ENCODE measurements at places on chromosomes 11 and 22.

DNA sequence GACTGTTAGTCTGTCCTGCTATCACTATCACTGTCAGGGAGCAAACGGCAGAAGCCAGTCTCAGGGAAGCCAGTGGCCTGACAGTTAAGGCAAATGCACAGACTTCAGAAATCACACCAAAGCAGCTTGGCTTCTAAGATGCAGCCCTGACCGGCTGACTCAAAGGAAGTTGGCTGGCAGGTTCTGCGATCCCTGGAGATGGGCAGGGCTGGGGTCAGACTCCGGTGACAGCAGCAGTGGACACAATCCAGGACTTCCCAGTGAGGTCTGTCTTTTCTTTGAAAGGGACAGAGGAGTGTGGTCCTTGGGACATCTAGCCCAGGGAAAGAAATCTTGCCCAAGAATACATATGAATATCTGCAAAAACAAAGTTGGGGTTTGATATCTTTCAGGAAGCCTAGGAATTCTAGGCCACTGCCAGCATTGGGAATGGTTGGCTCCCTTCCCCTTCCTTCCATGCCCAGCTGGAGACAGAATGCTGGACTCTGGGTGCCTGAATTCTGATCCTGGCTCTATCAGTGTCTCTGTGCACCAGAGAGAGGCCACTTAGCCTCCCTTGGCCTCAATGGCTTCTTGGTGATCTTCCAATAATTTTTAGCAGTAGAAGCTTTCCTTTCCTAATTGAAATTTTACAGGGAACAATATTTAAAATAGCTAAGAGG lies 108.9 kb downstream of the KIRREL3 start:
- no peak for DNase-seq

- DNase-seq = no peak
Measured at GRCh38 chr11:3964056-3964455, 108.6 kb downstream of the STIM1 start.

DNA sequence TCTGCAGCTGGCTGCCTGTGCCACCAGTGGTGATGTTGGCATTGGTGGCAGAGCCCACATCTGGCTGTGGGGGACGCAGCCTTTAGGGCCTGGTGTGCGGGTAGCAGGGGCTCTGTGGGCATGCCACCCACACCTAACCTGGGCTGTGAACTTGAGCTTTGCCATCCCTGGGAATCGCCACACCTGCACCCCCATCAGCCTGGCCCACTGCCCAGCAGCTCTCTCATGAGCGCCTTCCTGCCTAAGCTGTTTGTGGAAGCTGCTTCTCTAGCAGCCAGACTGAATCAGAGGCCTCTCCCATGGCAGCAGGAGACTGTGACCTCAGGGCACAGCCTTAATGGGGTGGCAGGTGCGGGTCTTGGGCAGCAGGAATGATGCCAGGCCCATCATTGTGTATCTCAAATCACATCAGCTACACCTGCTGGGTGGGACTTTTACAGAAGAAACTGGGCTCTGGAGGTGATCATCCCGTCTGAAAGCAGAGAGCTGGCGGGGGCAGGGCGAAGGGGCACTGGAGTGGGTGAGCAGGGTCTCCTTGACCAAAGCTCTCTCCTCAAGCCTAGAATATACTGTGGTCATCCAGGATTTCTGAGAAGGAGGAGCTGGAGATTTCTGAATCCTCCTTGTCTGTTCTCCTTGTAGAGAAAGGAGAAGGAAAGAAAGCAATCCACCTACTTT lies 17.8 kb upstream of the CARS1 start:
- DNase-seq = no peak

DNA sequence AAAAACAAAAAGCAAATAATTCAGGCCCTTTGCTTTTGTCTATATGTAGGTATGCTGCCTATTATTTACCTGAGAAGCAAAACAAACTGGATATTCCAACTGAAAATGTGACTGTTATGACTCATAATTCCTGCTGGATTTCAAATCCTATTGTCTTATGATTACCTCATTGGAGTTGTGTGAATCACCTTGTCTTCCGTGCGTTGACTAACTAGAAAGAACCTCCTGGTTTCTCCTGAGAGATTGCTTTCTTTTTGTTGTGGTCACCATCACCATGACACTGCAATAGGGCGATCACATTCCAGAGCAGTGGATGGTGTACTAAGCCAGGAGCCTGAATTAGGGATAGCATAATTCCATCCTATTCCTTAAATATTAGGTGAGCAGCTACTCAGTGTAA lies 23.0 kb upstream of the EXPH5 start:
- no peak for DNase-seq

- DNase-seq = no peak
Measured at GRCh38 chr11:107707215-107707671, 4.6 kb downstream of the SLN start.

DNA sequence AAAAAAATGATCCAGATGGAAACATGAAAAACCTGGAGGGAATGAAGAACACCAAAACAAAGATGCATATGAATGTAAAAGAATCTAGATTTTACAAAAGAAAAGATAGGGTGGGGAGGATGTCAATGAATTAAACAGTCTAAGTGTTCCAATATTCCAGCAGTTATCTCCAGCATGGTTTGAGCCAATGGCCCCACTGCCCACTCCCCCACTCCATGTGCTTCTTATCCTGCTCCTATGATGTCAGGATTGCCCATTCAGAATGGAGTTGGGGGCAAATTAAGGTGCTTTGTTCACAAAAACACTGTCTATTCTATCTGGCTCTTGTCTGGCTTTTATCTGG lies 1.2 kb upstream of the OR52K1 start:
- no peak for DNase-seq

DNA sequence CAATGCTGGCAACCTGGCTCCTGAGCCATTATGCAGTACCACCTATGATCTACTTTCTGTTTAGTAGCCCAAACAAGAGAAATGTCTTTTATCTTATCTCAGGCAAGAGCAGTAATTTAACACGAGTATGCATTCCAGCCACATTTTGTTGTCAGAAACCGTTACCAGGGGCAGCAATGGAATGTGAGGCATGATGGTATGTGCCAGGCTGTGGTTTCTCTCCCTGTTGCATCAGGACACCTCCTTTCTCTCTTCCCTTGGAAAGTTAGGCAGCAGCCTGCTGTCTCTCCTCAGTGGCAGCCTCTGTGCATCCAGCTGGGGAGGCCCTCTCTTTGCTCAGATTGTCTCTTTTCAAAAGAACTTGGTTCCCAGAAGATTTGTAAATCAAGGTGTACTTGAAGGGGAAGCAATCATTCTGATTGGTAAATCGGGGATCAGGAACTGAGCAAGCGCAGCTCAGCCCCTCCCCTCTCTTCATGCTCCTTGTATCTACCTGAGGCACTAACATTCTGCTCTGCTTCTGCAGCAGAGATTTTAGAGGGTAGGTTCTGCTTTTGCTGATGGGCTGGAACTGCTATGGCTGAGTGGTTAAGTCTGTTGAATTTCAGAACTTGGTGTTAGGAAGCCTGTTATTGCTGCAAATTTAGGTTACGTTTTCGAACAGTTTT lies 229.2 kb downstream of the ADAMTS15 start:
- DNase-seq = no peak

DNA sequence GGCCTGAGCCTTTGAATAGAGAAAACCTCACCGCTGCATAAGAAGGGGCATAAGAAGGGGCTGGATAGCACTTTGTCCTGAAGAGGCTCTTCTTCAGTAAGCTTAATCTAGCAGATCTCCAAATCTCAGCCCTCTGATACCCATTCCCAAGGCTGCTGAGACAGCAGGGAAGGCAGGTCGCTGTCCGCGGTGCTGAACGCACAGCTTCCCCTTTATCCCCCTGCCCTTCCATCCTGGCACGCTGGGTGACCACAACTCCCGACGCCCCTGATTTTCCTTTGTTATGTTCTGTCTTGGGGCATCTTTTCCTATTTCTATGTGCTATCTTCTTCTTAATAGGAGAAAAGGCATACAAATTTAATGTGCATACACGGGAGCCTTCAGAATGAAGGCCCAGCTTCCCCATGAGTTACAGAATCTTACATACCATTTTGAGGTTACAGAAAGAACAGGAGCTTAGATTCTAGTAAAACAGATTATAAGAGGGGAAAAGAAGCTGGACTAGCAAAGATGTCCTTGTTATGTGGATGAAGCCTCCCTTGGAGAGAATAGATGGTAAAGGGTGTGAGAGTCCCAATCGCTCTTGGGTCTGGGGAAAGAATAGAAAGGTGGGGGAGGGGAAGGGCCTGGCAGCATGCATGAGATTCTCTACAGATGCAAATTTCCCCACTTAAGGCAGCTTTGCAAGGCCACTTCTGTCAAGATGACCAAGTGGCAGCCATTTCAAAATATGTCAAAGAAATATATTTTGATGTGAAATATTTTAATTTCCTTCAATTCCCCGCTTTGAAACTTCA lies 5.7 kb upstream of the SULT4A1 start:
- peak; percentile 80 for DNase-seq

DNA sequence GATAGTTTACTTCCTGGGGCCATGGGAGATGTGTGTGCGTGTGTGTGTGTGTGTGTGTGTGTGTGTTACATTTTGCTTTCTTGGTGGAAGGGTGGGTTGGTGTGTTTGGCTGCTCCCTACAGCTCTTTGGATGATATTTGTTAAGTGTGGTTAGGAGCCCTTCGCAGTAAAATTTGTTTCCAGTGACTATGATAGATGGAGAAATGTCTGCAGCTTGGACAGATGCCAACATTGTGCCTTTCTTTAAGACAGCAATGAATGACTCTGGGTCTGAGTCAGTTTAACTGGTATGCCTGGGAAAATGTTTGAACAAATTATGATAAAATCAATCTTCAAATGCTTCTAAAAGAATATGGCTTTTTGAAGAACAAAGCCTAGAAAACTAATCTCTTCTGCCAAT lies 102.7 kb upstream of the TRPC6 start:
- no peak for DNase-seq

DNA sequence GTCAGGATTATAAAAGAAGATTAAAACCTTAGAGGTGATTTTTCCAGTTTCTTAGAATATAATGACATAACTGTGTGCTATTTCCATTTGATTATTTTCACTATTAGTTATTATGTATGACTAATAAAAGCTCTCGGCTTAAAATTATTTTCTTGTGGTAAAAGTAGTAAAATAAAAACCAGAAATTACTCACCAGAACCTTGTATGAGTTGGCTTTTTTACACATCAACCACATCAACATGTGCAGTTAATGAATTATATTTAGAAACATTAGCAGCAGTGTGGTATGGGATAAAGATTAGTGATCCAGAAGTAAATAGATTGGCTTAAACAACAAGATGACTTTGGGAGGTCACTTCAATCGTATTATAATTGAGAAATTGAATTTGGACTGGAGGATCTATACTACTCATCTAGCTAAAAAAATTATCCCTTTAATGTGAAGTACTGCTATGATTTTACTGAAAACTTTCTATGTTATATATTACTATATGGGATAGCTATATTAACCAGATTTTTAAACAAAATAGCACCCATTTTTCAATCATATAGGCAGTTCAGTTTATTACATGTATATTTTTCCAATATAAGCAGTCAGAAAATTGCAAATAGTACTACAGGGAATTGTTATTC lies 2.8 kb upstream of the BCO2 start:
- no peak for DNase-seq

DNA sequence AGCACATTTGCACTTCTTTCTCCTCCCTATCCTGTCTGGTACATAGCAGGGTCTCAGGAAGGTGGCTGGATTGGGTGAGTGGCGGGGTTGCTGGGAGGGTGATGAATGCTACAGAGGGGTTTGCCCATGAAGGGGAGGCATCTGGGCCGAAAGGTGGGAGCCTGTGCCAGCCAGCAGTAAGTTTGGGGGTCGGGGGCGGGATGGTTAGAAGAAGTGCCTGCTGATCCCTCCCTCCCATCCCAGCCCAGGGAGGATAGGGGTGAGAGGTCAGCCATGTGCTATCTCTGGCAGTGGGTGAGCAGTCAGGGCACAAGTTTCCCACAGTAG lies 2.8 kb downstream of the CD82 start:
- no peak for DNase-seq

DNA sequence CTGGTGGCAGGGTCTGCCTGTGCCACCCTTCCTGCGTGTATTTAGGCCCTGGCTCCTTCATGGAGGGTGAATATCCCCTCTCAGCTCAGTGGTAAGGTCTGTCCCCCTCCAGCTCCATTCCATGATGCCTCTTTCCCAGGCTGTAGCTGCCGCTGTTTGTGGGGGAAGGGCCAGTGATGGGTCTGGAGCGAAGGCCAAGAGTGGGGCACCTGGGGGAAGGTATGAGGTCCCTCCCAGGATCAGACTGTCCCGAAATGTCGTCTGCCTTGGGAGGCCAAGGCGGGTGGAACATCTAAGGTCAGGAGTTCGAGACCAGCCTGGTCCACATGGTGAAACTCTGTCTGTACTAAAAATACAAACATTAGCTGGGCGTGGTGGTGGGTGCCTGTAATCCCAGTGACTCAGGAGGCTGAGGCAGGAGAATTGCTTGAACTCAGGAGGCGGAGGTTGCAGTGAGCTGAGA lies 1.1 kb downstream of the CD151 start:
- no peak for DNase-seq

GRCh38 chr11:17256512-17256911 lies 20.0 kb upstream of the NUCB2 start:
- no peak for DNase-seq

Data from upper lobe of left lung (tissue), 6 donors.